CD4-positive, alpha-beta T cell treated with Interleukin-15 for 1 hour (primary cell): ENCODE measurements at places on chromosomes 11 and 22.
A peak's percentile ranks its signal among the peaks of the same experiment; 100 is the strongest.

DNA sequence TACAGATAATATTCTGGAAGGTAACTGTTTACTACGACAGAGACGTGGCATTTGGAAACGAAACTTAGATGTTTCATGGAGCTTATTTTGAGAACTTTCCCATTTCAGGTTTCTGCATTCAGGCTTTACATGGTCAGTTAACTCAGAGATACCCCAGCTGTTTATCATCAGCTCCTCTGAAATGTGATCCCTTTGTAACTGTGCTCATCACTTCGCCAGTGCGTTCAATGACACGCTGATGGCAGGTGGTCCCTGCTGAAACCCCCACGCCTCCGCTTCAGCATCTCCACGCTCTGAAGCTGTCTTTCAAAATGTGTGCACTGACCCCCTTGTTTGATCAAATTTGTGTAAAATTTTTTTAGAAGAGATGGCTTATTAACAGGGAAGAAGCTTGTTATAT is 30.5 kb downstream of the ALG12 start:
- no peak for DNase-seq

DNA sequence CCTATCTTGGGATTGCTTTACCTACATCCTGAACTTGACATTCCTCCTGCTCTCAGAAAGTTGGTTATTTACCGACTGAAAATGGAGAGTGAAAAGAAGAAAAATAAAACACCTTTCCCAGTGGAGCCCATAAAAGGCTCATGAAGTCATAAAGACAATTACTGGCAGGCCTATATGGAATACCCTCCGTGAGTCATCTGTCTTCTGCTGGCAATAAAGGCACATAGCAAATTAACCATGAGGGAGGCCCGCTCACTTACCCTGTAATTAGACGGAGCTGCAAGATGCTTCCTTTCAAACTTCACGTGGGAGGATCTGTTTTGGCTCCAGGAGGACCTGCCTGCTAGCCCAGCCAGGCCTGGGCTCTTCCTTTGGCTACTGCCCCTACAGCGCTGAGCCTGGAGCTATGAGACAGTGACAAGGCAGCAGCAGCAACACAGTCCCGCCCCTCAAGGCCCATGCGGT is 540.4 kb downstream of the BUD13 start:
- DNase-seq: no peak

DNA sequence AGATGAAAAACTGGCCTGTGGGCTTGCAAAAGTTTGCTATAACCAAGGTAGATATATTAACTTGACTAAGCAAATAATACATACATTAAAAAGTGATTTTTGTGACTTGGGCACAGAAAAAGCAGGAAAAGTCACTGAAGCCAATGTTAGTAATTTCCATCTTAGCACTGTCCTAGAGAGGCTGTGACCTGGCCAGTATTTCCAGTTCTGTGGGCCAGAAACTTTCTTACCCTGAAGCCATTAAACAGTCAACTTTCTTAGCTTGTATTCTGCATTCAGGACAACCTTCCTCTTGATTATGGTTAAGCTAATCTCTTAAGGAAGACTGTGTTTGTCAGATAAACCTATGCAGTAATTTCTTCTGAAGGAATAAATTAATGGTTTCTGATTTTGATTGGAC is 22.3 kb upstream of the SLC36A4 start:
- no peak for DNase-seq

- no peak for DNase-seq
Observed at GRCh38 chr11:2950825-2951224, 21.6 kb upstream of the PHLDA2 start.

DNA sequence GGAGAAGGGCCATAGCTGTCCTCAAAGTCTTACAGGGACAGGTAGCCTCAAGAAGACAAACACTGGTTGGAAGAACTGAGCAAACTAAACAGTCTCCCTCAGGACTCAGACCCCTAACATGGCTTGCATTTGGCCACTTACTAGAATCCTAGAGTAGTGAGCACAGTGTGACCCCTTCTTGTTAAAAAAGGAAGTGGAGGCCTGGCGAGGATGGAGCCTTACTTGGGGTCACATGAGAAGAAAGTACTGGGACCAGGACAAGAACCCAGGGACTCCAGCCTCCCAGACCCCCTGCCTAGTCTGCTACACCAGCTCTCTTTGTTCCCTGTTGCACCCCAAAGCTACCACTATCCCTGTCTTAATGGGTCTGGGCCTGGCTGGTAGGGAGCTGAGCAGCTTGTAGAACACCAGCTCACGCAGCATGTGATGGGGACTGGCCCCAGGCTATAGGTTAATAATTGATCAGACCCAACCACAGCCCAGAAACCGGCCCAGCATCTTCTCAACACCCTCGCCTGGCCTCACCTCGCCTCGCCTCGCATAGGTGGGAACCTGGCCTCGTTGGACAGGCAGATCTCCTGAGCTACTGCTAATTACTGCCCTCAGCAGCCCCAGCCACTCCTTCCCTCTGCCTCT is 17.6 kb downstream of the DGAT2 start:
- no peak for DNase-seq

- DNase-seq: peak; percentile 53
Observed at GRCh38 chr22:29040385-29041275, 21.0 kb downstream of the C22orf31 start.

- DNase-seq: no peak
Observed at GRCh38 chr11:20964985-20965384, 295.6 kb downstream of the NELL1 start.

DNA sequence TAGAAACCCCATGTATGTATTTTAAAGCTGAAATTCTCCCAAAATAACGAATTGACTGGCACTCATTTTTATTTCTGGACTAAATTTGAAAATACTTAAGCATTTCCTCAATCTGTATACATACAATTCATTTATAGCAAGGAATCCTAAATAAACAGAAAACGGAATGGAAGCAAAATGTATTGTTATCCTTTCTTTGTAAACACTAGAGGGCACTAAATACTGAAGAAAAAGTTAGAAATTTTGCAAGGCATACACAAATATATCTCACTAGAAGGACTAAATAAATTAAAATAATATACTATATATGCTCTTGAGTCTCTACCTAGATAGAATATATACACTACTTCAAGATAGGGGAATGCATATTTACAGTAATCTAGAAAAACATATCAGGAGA is 23.1 kb upstream of the ANO5 start:
- DNase-seq: no peak

DNA sequence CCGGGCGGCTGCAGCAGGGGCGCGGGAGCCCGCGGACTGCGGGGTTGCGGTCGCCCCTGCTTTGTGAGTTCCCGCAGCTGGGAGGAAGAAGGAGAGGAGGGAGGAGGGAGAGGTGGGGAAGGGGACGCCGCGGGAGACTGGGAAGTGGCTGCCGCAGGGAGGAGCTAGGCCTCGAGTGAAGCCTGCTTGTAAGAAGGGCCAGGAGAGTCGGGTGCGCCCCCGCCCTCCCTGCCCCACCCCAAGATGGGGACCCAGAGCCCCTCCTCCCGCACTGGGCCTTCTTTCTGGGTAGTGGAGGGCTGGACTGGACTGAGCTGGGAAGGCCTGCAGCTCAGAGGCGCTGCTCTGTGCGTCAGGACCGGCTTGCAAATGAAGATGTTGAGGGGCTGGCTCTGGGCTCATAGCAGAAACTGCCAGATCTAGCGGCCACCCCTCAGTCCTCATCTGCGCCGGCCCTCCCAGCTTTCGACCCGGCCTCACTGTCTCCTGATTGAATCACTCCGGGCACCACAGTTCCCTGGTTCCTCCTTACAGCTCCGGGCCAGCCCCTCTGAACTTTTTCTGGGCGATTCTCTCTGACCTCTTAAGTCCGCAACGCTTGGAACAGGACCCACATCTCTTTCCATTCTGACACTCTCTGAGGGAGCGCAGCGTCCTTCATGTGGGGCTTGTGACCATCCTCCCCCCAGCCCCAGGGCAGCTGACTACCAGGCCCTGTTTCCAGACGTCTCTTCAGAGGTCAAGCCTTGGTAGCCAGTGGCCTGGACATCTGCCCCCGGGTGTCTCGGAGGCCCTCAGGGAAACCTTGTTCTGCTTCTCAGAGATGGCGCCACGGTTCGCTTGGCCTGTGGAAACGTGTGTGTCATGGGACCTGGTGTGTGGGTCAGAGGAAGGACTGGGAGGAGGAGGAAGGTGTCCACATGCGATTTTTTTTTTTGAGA is 21.9 kb downstream of the SERPINH1 start:
- no peak for DNase-seq

GRCh38 chr11:69337211-69337721 is 43.3 kb downstream of the MYEOV start:
- DNase-seq: no peak

GRCh38 chr11:134664447-134665187 is 252.6 kb upstream of the B3GAT1 start:
- DNase-seq: no peak

GRCh38 chr11:66056501-66056900 is 4.3 kb downstream of the SF3B2 start:
- no peak for DNase-seq

DNA sequence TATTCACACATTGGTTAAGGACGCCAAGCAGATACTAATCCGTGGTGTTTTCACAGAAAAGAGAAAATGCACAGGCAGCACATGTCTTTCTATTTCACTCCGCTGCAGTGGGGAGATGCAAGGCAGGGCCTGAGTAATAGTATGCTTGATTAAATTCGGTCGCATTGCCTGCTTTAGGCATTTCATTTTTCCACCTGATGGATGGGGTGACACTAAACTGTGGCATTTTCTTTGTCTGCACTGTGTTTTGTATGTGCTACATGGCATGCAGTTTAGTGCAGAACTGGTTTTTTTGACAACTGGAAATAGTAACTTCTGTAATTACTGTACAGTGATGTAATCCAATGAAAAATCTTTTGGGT is 94.9 kb downstream of the SLC17A6 start:
- DNase-seq: no peak

- DNase-seq: no peak
Observed at GRCh38 chr11:111942829-111943228, 5.7 kb downstream of the DIXDC1 start.

- DNase-seq: no peak
Observed at GRCh38 chr11:103947546-103947919, 88.9 kb upstream of the DDI1 start.

DNA sequence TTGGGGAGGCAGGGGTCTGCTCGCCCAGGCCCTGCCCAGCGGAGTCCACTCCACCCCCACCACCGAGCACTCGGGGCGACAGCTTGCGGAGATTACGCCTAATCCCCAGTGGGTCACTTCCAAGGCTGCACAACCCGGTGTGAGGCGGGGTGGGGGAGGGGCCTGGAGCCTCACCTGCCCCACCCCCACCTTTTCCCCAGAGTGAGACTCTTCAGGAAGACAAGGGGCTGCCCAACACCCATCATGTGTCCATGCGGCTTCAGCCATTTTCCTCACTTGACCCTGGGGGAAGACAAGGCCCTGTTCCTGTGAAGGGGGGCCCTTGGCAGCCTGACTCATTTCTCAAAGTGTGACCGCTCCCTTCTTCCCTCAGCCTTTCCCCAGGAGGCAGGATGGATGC is 12.5 kb downstream of the SYNGR1 start:
- no peak for DNase-seq

GRCh38 chr11:92890846-92891245 is 78.6 kb upstream of the MTNR1B start:
- no peak for DNase-seq

DNA sequence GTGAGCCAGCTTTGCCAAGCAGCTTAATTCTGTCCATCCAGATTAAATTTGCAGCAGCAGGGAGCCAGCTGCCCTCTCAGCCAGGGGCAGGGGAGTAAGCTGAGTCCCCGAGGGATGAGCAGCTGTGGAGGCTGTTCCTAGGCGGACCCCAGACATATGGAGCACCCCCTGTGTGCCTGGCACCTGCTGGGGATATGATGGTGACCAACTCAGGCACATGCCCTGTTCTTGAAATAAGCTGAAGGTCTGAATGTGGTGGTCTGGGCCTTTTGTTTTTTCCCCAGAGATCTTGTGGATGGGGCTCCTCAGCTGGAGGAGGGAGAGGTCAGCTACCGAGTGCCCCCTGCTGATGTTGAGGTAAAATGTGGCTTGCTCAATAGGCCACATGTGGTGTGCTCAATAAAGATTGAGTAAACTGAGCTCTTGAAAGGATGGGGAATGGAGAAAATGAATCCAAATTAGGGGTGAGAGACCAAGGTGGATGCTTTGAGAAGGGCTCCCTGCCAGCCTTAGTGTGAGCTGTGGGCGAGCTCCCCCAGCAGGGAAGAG is 103.3 kb upstream of the NNMT start:
- DNase-seq: no peak

GRCh38 chr11:128669506-128670270 is 24.2 kb upstream of the FLI1 start:
- no peak for DNase-seq

- DNase-seq: peak; percentile 87
Observed at GRCh38 chr11:65540290-65541092, 15.6 kb downstream of the SCYL1 start.

DNA sequence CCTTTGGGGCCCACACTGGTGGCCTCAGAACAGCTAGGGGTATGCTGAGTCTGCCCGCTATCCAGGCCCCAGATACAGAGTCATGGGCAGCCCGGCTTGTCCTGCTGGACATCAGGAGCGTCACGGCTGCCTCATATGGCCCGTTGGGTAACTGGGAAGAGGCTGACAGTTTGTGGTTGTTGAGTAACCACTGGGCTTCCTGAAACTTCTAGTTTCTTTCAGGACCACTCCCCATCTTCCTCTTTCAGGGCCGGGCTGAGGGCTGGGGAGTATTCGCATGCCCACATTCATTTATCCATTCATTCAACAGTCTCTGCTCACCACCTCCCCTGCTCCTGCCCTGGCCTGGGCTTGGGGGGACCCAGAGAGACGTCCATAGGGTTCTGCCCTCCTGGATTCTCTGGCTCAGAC is 13.4 kb upstream of the P2RY2 start:
- peak; percentile 65 for DNase-seq

DNA sequence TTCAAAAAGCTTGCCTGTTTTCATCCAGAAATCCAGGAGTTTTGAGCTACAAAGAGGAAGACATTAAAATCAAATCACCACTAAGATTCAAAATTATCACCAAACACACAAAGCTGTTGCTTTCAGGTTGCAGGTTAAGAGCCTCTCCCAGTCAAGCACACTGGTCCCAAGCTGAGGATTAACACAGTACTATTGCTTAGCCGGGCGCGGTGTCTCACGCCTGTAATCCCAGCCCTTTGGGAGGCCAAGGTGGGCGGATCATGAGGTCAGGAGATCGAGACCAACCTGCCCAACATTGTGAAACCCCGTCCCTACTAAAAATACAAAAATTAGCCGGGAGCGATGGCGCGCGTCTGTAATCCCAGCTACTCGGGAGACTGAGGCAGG is 1165.1 kb downstream of the LRRC4C start:
- no peak for DNase-seq

- no peak for DNase-seq
Observed at GRCh38 chr11:44979543-44980399, 29.1 kb upstream of the TP53I11 start.
